ENCODE measurements at places on chromosomes 12 and 14.

DNA sequence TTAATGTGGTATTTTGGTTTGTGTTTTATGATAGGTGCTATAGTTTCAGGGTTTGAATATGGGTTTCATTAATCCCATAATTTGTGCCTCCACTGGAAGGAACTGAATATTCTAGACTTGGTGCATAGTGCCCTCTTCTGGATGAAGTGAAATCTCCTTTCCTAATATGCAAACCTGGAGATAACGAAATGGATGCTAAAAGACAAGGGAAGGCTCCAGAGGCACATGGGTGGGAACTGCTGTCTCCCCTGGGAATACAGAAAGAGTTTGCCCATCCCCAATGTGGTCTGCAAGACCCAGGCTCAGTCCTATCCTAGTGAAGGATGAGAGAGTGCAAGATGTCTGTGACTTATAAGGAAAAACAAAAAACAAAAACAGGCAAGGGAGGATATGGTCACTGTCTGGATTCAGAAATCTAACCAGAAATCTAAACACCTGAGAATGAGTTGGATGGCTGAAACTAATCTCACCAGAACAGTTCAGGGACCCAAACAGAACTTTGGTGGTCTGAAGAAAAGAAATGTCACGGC is 142.3 kb upstream of the TMPO start:
- no peaks in the 10 kb centered on the region for H3K36me3 ChIP-seq
- no peak overlapping the region for H3K4me3 ChIP-seq

GRCh38 chr14:69039288-69039628 is 60.2 kb upstream of the ACTN1 start:
- H3K27me3 ChIP-seq, result peaks cover 3% of the 10 kb centered on the region
- DNase-seq, result no peak
- peak overlapping the region; percentile 82 for H3K27ac ChIP-seq

DNA sequence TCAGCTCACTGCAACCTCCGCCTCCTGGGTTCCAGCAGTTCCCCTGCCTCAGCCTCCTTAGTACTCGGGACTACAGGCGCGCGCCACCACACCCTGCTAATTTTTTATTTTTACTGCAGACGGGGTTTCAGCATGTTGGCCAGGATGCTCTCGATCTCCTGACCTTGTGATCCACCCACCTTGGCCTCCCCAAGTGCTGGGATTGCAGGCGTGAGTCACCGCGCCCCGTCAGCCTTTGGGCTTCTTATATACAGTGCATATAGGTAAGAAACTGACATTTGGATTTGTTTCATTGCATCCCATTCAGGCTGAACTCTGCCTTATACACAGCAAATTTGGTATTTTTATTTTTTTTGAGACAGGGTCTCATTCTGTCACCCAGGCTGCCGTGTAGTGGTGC is 176.8 kb downstream of the ERC1 start:
- no peak overlapping the region for H3K27ac ChIP-seq
- H3K27me3 ChIP-seq, result no peaks in the 10 kb centered on the region
- H3K4me3 ChIP-seq, result no peak overlapping the region
- peaks cover 3% of the 10 kb centered on the region for H3K36me3 ChIP-seq
- peaks cover 21% of the 10 kb centered on the region for H3K4me1 ChIP-seq

DNA sequence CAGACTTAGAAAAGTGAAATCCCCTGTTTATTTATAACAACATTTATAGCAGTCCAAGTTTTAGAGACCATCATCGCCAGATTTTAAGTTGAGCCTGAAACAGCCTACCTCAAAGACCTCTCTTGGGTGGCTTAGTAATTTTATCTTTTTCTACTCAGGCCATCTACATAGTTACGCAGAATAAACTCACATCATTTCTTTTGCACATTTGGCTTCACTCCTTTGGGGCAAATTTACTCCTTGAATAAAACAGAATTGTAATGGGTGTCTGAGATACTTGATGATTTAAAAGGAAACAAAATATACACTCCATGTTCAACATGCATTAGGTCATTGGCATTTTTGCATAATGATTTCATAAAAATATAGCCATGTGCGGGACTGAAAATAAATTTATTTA is 104.7 kb upstream of the TSPAN8 start:
- H3K27me3 ChIP-seq, result no peaks in the 10 kb centered on the region
- H3K27ac ChIP-seq, result no peak overlapping the region
- DNase-seq, result no peak
- no peaks in the 10 kb centered on the region for H3K36me3 ChIP-seq
- H3K4me1 ChIP-seq, result no peaks in the 10 kb centered on the region

DNA sequence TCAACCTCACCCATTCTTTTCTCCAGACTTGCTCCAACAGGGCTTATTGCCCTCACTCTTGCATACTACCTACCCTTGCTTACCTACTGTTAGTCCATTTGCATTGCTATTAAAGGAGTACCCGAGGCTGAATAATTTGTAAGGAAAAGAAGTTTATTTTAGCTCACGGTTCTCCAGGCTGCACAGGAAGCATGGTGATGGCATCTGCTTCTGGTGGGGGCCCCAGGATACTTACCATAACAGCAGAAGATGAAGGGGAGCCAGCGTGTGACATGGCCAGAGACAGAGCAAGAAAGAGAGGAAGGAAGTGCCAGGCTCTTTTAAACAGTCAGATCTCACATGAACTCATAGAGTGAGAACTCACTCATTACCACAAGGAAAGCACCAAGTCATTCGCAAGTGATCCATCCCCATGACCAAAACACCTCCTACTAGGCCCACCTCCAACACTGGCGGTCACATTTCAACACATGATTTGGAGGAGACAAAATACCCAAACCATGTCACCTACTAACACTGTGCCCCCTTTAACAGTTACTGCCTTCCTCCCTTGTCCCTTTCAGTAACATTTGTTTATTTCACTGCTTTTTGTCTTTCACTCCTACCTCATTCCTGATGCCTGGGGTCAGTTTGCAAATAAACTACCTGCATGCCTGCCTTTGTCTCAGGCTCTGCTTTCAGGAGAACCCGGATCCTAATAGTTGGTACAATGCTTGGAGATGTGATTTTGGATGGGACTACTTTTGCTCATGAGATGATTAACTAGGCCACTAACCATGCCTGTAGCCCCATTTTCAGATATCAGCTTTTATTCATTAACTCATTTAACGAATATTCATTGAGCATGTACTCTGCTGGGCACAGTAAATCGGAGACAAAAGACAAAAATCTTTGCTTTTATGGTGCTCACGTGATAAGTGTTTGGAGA is 41.6 kb upstream of the CSRP2 start:
- DNase-seq, result no peak
- no peaks in the 10 kb centered on the region for H3K36me3 ChIP-seq
- peaks cover 1% of the 10 kb centered on the region for H3K27me3 ChIP-seq
- H3K4me1 ChIP-seq, result peaks cover 20% of the 10 kb centered on the region
- H3K27ac ChIP-seq, result peak overlapping the region; percentile 42
- H3K4me3 ChIP-seq, result no peak overlapping the region

DNA sequence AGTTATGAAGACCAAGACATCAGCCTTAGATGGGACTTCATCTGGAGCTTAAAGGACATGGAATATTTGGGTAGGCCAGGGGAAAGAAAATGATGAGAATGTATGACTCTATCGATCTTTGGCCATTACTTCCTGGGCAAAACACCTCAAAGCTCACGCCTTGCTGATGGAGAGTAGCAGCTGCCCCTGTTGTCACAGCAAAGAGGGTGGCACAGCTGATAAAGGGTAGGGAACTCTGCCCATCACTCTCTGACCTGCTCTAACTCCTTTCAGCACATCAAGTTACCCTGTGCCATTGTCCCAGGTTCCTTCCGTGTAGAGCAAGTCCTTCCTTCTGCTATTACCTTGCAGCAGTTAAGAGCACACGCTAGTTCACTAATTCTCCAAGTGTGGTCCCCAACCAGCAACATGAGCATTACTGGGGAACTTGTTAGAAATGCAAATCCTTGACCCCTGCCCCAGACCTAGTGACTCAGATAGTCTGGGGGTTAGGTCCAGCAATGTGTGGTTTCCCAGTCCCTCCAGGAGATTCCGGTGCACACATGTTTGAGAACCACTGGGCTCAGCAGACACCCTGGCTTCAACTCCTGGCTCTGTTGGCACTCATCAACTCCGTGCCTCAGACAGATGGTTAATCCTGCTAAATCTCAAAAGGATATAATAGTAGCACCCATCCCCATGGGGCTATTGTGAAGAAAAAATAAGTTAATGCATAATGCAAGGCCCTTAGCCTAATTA is 93.7 kb upstream of the EEA1 start:
- H3K27ac ChIP-seq, result no peak overlapping the region
- DNase-seq, result no peak
- H3K36me3 ChIP-seq, result no peaks in the 10 kb centered on the region
- H3K27me3 ChIP-seq, result peaks cover 2% of the 10 kb centered on the region
- H3K4me1 ChIP-seq, result peaks cover 7% of the 10 kb centered on the region

- DNase-seq, result no peak
- peaks cover 16% of the 10 kb centered on the region for H3K4me1 ChIP-seq
- H3K4me3 ChIP-seq, result no peak overlapping the region
- no peaks in the 10 kb centered on the region for H3K27me3 ChIP-seq
These were observed 390.1 kb downstream of the KCNH5 start for GRCh38 chr14:62655166-62655565.

GRCh38 chr14:92460541-92460915 is 53.1 kb upstream of the RIN3 start:
- no peaks in the 10 kb centered on the region for H3K36me3 ChIP-seq
- H3K27ac ChIP-seq, result peak overlapping the region; percentile 97

DNA sequence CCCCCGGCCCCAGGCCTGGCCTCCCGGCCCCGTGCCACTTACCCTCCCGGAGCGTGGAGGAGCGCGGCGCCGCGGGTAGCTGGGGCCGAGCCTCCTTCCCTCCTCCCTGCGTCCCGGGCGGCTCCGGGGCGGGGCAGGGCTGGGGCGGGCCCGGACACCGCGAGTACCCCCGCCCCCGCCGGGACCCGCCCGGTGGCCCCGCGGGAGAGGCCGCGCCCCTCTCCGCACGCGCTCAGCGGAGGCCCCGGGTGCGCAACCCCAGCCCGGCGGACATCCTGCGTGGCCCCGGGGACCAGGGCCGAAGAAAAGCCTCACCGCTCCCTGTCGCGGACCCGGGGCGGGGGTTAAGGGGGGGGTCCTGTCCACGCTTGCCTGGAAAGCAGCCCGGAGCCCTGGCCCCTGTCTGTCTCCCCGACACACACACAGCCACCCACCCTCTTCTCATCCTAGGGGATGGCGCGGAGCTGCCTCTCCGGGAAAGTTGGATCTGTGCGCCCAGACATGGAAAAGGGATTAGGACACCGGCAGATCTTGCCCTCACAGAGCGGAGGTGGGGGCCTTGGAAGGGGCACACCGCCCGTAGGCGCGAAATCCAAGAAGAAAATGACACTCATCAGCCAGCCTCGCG is at the start of gene SYNE3:
TSS of gene SYNE3 (minus strand) at position 97 of the 628 bp plus-strand sequence. CDS start 40,829 bp downstream, outside the sequence.
- H3K36me3 ChIP-seq, result no peaks in the 10 kb centered on the region
- no peak within 1 kb of the TSS for H3K27ac ChIP-seq
- no peak for DNase-seq
- H3K4me3 ChIP-seq, result peak within 1 kb of the TSS; percentile 72

DNA sequence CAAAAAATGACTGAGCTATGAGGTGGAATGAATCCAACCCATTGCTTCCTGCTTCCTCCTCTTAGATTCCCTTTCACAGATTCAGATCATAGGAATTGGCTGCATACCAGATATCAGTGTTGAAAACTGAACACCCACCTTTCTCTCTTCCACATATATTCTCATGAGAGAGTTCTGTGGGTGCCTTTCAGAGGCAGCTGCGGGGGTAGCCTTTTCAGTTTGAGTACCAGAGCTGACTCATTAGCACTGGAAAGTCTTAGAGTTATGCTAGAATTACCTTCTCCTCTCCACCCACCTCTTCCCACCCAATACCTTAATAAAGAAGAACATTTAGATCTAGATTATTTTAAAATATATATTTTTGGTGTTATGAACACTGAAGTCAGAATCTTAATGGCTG is 495.4 kb upstream of the SEL1L start:
- H3K27ac ChIP-seq, result no peak overlapping the region
- H3K4me1 ChIP-seq, result no peaks in the 10 kb centered on the region
- no peak for DNase-seq
- peaks cover 5% of the 10 kb centered on the region for H3K27me3 ChIP-seq

DNA sequence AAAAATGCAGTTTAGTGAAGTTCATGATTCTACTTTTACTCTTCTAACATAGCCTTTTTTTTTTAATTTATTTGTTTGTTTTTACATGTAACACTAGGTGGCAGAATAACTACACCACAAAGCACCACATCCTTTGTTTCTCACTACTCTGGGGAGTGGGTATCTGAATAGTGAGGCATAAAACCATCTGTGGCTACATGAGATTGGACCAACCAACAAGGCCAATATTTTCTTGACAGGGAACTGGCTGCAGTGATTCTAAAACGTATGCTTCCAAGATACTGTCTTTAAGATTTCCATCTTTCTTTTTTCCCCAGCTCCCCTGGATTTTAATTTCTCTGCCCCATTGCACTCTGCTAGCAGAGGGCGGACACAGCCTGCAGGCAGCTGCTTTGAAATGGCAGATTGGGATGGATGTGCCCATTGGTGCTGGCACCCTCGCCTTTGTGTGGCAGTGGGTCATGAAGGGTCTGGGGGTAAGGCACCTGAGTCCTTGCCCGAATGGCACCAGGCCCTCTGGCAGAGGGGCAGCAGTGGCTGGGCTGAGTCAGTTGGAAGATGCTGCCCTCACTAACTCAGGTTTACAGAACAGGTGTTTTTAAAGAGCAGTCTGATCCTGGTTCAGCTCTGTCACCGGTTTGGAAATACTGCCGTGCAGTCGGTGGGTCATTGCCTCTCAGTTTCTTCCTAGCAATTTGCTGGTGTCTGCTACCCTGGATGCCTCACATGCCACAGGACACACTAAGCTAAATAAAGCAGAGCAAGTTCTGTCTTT is 429.1 kb downstream of the RAD51B start:
- H3K27me3 ChIP-seq, result peaks cover 3% of the 10 kb centered on the region
- no peak overlapping the region for H3K4me3 ChIP-seq
- H3K4me1 ChIP-seq, result peaks cover 80% of the 10 kb centered on the region
- no peak for DNase-seq

DNA sequence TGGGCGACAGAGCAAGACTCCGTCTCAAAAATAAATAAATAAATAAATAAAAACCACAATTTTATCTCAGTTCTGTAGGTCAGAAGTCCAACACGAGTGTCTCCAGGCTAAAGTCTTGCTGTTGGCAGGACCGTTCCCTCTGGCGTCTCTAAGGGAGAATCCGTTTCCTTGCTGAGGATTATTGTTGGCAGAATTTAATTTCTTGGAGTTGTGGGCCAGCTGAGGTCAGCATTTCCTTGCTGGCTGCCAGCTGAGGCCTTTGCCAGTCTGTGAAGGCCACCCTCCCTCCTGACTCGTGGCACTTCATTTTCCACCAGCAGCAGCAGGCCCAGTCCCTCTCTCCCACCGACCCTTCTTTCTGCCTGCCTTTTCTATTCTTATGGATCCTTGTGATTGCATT is 17.2 kb downstream of the PSMC1 start:
- no peak overlapping the region for H3K4me3 ChIP-seq
- no peak for DNase-seq
- H3K27ac ChIP-seq, result no peak overlapping the region
- H3K27me3 ChIP-seq, result peaks cover 17% of the 10 kb centered on the region
- peaks cover 23% of the 10 kb centered on the region for H3K36me3 ChIP-seq

DNA sequence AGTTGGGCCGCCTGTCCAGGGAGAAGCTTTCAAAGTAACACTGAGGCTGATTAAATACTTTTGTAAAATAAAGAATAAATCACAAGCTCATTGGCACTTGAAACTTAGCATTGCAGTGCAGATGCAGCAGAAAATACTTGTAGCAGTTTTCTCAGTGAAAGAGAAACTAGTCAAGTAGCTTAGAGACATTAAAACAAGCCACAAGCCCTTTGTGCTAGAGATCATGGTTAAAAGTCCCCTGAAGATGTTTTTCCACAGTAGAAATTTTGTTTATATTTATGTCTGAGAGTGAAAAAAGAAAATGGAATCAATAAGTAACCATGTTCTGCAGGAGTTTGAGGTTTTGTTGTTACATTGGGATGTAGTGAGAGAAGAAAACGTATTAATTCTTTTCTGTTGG is 5.9 kb downstream of the PSEN1 start:
- H3K27me3 ChIP-seq, result peaks cover 4% of the 10 kb centered on the region
- peaks cover 8% of the 10 kb centered on the region for H3K36me3 ChIP-seq
- no peak overlapping the region for H3K4me3 ChIP-seq
- H3K4me1 ChIP-seq, result peaks cover 4% of the 10 kb centered on the region

Data from endothelial cell (in vitro differentiated cells).